ENCODE measurements at places on chromosomes 11 and 22. TPM values are rescaled to one million over a fixed set of nuclear protein-coding genes. Genes with fewer than 3 reads are reported as not detected.

SMC1B gene
- total RNA-seq = 0.16 TPM

HEPHL1 gene
- total RNA-seq = not detected

CNTN5 gene
- not detected for total RNA-seq

DNA sequence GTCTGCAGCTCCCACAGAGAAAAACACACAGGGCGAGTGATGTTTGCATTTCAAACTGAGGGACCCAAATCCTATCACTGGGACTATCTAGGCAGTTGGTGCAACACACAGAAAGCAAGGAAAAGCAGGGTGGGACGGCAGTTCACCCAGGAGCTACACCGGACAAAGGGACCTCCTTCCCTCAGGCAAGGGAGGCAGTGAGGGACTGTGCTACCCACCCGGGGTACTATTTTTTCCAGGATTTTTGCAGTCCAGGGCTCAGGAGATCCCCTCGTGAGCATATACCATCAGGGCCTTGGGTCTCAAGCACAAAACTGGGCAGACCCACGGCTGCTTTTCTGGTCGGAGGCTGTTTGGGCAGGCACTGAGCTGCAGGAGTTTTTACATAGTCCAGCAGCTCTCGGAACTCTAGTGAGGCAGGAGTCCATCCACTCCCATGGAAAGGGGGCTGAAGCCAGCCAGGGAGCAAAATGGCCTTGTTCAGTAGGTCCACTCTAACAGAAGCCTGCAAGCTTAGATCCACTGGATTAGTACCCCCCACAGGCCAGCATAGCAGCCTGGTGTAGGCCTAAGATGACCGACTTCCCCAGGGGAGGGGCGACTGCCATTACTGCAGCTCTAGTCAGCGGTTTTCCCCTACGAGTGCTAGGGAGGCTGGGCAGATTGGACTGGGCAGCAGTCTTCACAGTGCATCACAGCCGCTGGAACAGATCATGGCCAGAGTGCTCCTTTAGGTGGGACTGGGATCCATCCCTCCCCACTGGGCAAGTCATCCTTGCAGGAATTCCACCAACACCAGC, 28.2 kb downstream of the CARD18 start:
- H3K4me1 ChIP-seq = peaks cover 13% of the 10 kb centered on the region
- no peak for DNase-seq
- no peak overlapping the region for H3K4me3 ChIP-seq
- H3K27ac ChIP-seq = no peak overlapping the region
- peaks cover 3% of the 10 kb centered on the region for H3K36me3 ChIP-seq

GRCh38 chr11:131094827-131095226, 178.5 kb upstream of the SNX19 start:
- no peak overlapping the region for H3K27ac ChIP-seq
- no peak overlapping the region for H3K4me3 ChIP-seq
- H3K27me3 ChIP-seq = no peaks in the 10 kb centered on the region
